ENCODE measurements at places on chromosomes 2 and 18.

DNA sequence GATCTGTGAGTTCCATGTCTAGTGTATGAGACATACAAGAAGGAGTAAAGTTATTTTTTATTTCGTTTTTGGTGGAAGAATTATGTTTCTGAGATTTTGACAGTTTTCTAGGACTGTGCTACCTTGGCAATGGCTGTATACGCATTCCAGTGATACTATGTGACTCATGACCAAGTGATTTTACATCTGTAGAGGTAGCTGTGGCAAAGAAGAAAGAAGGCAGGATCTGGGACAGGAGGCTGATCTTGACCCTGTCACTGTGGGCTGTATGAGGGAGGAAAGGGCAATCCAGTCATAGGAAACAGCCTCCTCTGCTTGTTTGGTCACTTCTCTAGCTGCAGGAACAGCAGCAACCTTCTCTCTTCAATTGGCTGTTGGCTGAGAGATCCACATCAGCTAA is 44.0 kb upstream of the PDCL3 start:
- DNase-seq, result no peak

- DNase-seq, result no peak
These were observed 382.1 kb upstream of the SETBP1 start for GRCh38 chr18:44298566-44298965.

- DNase-seq, result peak; percentile 2
These were observed 207.6 kb downstream of the ANAPC1 start for GRCh38 chr2:111676291-111676822.

GRCh38 chr2:37573451-37574388 is 97.7 kb downstream of the CDC42EP3 start:
- DNase-seq, result no peak

DNA sequence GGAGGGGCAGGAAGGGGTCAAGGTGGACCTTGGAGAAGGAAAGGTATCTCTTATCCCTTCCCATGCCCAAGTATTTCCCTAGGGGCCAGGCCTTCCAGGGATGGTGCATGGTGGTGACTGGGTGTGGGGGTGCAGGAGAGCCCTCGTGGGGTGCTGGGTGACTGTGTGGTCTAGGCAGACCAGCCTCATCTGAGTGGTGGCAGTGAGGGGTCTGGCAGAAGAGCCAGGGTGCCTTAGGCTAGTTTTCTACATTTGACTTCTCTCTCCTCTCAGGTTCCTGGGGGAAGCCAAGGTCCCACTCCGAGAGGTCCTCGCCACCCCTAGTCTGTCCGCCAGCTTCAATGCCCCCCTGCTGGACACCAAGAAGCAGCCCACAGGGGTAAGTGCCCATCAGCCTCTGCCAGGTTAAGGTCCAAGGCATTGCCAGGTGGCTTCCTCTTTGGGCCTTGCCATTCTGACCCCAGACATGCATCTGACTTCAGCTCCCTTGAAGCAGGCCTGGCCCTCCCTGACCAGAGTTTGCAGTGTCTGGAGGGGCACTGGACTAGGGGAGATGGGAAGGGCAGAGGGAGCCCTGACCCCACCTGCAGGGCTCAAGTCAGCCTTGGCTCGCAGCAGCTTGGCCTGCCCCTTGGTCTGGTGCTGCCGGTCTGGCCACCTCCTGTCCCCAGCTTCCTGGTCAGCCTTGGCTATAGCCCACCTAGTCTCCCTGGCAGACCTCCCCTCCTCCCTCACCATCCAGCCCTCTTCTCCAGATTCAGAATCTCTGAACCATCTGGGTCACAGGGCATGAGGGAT is 49.8 kb downstream of the DYSF start:
- no peak for DNase-seq

GRCh38 chr2:221422516-221423209 is 149.4 kb downstream of the EPHA4 start:
- no peak for DNase-seq

DNA sequence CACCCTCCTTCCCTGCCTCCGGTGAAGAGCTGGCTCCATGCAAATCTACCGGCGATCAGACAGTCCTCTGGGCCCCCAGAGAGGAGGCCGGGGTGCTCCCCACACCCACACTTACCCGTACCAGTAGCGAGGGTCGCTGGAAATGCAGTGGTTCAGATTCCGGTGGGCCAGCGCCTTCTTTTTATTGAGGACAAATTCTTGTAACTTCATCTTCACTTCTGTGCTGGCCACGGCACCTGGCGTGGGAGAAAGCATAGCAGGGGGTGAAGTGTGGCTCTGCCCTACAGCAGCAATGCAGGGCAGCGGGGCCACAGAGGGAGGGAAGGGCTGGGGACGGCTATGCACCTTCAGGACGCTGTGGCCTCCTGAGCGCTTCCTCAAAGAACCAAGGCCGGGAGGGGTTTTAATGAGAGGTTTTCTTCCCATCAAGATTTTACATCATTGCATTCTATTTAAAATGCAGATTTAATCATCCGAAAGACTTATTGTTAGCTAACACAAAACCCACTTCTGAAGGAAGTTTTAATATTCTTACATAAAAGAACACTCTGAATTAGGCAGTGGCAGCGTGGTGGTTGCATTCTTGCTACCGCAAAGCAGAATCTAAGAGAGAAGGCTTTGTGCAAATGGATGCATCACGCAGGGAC is 237.0 kb downstream of the HDAC4 start:
- DNase-seq, result no peak

DNA sequence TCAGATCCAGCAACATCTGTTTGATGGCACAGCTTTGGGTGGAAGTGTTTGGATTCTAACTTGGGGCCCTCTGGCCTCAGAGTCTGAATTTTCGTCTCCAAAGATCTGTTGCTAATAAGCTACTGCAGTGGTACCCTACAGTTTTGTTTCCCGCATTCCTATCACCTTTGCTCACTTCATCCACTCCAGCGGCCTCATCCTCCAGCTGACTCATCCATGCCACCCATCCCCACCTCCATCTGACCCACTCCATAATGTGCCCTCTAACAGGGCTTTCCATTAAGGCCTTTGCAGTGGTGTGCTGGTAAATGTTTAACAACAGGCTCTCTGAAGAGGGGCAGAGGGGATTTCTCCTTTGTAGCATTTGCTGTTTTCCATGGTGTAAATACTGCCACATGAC is 225.5 kb downstream of the TGIF1 start:
- no peak for DNase-seq

- no peak for DNase-seq
These were observed 172.6 kb upstream of the PID1 start for GRCh38 chr2:229443546-229444268.

All from hippocampal formation (tissue), 2 donors.